Cardiac fibroblast (primary cell): ENCODE measurements at places on chromosomes 12 and 14.

DNA sequence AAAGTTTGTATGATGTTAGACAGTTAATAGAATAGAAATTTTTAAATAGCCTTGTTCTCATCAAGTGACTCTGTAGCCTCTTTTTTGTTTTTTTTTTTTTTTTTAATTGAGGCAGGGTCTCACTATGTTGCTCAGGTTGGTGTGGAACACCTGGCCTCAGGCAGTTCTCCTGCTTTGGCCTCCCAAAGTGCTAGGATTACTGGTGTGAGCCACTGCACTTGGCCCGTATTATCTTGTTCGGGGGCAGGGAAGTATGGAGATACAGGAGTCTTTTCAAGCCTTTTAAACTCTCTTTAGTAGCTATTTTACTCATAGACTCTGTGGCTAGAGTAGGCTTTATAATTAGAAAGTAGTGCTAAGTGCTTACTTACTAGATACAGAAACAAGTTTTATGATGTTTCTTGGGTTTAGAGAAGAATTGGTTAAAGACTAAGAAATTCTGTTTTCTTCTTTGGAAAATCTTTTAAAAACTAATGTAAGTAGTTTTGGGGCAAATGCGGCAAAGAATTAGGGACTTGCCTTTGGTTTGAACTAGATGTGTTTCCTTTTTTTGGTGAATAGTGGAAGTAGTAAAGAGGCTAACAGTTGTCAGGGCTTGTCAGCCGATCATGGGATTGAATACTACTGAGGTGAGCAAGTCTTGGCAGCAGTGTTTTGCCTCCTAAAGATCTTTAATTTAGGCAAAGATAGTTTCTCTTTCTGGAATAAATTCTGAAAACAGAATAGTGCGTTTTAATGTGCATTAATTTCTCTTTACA, 31.3 kb downstream of the FBXO34 start:
- DNase-seq: no peak

DNA sequence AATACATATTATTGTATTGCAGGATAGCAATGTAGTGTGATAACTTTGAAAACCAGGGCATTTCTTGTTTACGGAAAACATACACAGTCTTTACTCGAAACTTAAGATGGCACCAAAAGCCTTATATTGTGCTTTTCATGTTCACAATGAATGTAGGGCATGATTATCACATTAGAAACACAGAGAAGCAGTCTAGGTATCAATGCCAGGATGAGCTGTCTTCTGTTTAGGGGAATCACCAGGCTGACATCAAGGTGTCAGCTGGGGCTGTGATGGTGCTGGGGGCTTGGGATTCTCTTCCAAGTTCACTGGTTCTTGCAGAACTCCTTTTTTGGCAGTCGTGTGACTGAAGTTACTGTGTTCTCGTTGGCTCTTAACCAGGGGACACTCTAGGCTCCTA, 1067.3 kb downstream of the FLRT2 start:
- no peak for DNase-seq

GRCh38 chr12:3182426-3182825, 105.2 kb downstream of the TSPAN9 start:
- no peak for DNase-seq

GRCh38 chr14:30982533-30982932, 42.9 kb upstream of the AP4S1 start:
- DNase-seq: no peak

DNA sequence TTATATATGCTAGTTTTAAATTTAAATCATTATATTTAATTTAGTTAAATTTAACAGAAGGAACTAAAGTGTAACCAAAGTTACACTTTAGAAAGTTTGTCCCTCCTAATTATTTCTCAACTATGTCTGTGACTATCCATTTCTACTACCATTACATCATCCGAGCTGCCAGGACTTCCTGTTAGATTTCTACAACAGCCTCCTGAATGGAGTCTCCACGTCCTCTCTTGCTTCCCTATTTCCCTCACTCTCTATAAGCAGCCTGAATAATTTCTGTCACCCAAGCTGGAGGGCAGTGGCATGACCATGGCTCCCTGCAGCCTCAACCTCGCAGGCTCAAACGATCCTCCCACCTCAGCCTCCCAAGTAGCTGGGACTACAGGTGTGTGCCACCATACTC, 84.1 kb downstream of the TTC7B start:
- no peak for DNase-seq

GRCh38 chr12:4745249-4745648, 25.0 kb downstream of the GALNT8 start:
- no peak for DNase-seq

- peak; percentile 71 for DNase-seq
Observed at GRCh38 chr12:22529281-22530060, 14.9 kb downstream of the C2CD5 start.

GRCh38 chr12:76909290-76909689, 30.5 kb upstream of the CSRP2 start:
- DNase-seq: no peak

- DNase-seq: peak; percentile 52
Observed at GRCh38 chr12:19529951-19530636, 90.8 kb downstream of the AEBP2 start.

- DNase-seq: no peak
Observed at GRCh38 chr14:24959791-24960331, 90.1 kb downstream of the STXBP6 start.

- DNase-seq: no peak
Observed at GRCh38 chr12:80101126-80101525, 1.8 kb downstream of the OTOGL start.

DNA sequence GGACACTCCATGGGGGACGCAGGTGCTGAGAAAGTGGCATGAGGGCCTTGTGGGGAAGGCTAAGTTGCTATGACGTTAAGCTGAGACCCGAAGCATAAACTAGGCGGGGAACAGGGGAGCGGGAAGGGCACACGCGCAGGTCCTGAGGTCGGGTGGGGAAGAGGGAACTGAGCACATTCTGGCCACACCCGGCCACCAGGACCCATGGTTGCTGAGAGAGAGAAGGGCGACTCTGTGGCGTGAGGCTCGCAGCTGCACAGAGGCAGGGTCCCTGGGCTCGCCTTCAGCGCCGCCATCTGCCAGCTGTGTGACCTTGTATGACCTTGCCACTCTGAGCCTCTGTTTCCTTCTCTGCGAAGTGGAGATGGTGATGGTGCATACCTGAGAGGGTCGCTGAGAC, 182.5 kb downstream of the PHETA1 start:
- DNase-seq: no peak

- no peak for DNase-seq
Observed at GRCh38 chr12:121983536-121984210, 38.0 kb upstream of the BCL7A start.

GRCh38 chr14:57405562-57405961, 15.2 kb downstream of the NAA30 start:
- DNase-seq: no peak

DNA sequence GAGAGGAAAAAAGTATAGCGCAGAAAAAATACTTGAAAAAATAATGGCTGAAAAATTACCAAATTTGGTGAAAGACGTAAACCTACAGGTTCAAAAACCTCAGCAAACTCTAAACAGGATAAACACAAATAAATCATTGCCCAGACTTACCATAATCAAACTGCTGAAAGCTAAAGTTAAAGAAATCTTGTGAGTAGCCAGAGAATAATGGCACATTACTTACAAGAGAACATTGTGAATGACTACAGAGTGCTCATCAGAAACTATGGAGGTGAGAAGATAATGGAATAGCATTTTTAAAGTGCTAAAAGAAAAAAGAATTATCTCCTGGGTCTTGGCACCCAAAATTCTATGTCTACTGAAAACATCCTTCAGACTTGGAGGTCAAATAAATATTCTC, 36.0 kb downstream of the ATF1 start:
- peak; percentile 11 for DNase-seq

GRCh38 chr12:49160399-49160798, 28.5 kb downstream of the TUBA1A start:
- DNase-seq: no peak

DNA sequence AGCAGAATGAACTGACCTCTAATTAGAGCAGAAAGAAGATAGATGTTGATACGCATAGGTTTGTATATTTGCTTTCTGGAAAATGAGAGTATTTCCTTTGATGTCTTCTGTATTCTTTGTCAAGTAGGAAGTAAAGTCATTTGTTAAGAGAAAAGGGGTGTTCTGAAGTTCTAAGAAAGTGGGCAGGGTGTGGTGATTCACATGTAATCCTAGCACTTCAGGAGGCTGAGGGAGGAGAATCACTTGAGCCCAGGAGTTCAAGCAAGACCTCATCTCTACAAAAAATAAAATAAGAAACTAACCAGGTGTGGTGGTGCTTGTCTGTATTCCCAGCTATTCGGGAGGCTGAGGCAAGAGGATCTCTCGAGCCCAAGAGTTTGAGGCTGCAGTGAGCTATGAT, 2.8 kb downstream of the RHNO1 start:
- no peak for DNase-seq

GRCh38 chr14:99698642-99699041, 14.5 kb downstream of the CYP46A1 start:
- DNase-seq: peak; percentile 14

DNA sequence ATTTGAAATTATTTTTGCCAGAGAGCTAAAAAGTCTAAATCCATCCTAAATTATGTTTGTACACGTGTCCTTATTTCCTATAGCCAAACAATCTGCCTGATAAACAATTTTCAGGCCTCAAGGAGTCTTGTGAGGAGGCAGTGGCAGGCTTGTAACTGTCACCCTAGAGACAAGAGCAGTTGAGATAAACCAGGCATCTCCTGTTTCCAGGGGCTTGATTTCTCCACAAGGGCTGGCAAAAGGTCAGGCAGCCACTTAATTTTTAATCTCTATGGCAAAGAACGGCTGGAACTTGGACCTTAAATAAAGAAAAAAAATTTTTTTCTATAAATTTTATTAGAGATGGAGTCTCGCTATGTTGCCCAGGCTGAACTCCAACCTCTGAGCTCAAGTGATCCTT, 15.5 kb downstream of the PKP2 start:
- DNase-seq: no peak

GRCh38 chr12:6313326-6313940, 3.0 kb downstream of the PLEKHG6 start:
- DNase-seq: no peak

- no peak for DNase-seq
Observed at GRCh38 chr12:10363658-10363913, 26.3 kb downstream of the KLRK1 start.

DNA sequence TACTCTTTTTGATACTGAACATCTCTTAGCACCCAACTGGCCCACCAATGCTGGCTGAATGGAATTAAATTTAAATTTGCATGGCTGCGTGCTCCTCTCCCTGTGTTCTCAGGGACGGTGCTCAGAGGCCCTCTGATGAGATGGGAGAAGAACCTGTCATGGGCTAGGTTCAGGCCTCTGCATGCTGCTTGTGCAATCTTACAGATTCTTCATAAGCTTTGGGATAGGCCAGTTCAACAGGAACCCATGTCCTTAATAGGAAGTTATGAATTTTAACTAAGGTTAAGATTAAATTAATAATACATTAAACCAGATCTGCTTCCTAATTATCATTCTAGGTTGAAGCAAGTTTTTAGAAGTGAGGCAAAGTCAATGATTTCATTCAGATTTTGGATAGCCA, 119.7 kb upstream of the LRIG3 start:
- DNase-seq: no peak

GRCh38 chr12:57993834-57994233, 52.5 kb downstream of the ATP23 start:
- DNase-seq: no peak

- DNase-seq: no peak
Observed at GRCh38 chr14:53884601-53885000, 72.0 kb downstream of the BMP4 start.

GRCh38 chr12:32446316-32447119, 47.2 kb downstream of the FGD4 start:
- no peak for DNase-seq
